ENCODE measurements at places on chromosomes 12 and 14.

- no peak for DNase-seq
These were observed 316.1 kb upstream of the SEL1L start for GRCh38 chr14:81849714-81850113.

- DNase-seq: no peak
These were observed 225.0 kb upstream of the KITLG start for GRCh38 chr12:88805286-88805685.

- no peak for DNase-seq
These were observed 10.4 kb downstream of the GTSF1 start for GRCh38 chr12:54463034-54463433.

GRCh38 chr12:100624571-100624970, 51.1 kb downstream of the GAS2L3 start:
- no peak for DNase-seq

DNA sequence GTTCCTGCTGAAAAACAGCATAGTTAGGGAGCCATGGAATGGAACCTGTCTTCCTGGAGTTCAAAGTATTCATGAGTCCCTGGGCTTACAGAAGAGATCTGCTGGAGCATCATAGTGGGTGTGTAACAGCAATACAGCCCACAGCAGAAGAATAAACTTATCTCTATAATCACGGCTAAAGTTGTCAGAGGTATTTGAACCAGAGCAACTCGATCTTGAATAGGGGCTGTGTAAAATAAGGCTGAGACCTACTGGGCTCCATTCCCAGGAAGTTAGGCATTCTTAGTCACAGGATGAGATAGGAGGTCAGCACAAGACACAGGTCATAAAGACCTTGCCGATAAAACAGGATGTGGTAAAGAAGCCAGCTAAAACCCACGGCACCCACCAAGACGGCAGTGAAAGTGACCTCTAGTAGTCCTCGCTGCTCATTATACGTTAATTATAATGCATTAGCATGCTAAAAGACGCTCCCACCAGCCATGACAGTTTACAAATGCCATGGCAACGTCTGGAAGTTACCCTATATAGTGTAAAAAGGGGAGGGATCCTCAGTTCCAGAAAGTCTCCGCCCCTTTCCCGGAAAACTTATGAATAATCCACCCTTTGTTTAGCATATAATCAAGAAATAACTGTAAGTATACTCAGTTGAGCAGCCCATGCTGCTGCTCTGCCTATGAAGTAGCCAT, 223.4 kb downstream of the PCNX1 start:
- no peak for DNase-seq

GRCh38 chr12:79933532-79934264, 1.2 kb downstream of the PPP1R12A start:
- no peak for DNase-seq

GRCh38 chr14:104800771-104801519, at the start of gene ZBTB42:
Gene ZBTB42, plus strand, starts transcription at chr14:104801101. Its CDS starts 97 bp downstream, at chr14:104801198.
- DNase-seq: peak; percentile 59

DNA sequence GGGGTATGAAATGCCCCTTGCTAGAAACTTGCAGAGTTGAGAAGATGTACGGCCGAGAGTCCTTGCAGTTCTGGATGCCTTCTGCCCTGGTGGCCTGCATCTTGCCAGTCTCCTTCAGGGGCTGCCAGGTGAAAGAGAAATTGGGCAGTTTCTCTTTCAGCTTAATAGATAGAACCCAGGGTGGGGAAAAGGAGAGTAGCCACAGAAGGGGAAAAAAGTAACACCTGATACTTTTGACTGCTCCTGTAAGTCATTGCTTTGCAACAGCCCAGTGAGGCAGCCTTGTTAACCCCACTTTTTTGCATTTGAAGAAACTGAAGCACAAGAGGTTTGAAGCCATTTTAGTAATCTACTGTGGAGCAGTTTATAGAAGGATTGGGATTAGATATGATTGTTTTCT, 27.6 kb downstream of the TDP1 start:
- DNase-seq: no peak

DNA sequence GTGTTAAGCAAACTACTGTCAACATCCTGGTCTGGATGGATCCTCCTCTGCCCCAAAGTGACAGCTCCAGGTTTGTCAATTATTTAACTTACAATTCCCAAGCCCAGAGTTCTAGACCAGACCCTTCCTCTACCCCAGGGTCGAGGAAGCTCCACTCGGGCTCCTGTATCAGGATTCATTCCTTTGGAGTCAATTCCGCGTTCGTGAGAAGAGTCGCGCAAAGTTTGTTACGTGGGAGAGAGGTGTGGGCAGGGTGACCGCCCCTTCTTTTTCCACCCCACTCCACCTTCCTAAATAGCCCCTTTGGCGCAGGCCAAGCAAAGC, 479 bp downstream of the SEL1L start:
- no peak for DNase-seq

DNA sequence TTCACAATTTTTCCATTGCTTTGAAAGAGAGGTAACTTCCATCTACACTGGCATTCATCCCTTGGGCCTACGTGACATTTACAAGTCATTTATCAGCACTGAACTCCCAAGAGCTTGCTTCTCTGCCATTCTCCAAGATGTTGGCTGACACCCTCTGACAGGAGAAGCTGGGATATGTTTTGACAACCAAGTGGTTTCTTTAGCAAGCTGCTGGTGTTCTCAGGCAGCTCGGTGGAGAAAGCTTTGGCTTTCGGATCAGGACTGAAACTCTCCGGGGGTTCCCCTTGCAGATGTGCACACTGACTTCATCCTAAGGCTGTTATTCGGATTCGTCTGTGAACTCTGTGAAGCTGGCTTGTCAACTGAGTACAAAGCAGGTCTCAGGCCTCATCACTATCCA, 15.7 kb downstream of the KCNA5 start:
- no peak for DNase-seq

GRCh38 chr14:68878908-68879307, 86.0 kb upstream of the ZFP36L1 start:
- DNase-seq: no peak

GRCh38 chr12:41769810-41770209, 374.9 kb downstream of the GXYLT1 start:
- no peak for DNase-seq

DNA sequence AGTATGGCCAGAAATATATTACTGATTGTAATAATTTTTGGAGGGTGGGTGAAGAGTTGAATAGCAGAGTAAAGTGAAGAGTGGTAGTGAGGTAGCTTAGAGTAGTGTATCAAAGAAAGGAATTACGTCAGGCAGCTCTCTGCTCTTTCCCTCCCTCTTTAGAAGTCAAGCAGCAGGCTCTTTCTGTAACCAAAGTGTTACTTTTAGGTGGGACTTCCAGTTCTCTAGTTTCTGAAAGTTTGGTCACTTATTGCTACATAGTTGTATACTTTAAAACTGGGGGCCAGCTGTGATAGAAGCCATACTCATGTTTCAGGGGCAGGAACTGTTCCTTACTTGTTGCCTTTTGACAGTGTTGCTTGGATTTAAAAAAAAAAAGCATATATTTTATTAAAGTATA, 30.6 kb downstream of the ATF7IP start:
- peak; percentile 60 for DNase-seq

DNA sequence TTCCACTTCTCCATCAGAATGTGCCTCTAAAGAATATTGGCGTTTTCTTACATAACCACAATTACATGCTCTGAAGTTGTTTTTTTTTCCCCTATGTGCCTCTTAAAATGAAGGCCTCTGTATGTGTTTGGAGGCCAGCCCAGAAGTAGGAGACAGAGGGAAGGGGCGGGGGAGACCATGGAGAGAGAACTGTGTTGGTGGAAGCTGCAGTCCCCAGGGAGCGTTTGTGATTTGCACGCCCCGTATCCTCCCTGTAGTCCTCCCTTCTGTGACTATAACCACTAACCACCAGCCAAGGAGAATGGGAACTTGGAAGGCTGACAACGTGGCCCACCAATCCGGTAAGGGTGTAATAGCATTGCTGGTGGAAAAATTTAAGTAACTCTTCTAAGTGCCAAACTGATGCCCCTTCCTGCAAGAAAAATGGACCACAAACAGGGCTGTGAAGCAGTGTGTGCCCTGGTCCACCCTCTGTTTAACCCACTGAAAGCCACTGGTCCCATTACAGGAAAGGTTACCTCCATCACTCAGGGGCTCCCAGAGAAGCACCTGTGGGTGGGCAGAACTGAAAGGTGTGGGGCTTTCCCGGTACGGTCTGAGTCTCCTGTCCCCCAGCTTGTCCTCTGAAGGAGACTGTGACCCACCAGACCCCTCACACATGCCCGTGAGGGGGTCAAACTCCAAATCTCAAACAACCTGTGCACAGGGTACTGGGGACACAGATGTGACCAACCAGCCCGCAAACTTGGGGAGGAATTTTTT, 36.8 kb downstream of the CCDC88C start:
- DNase-seq: no peak

- DNase-seq: no peak
These were observed 114.4 kb downstream of the SCN8A start for GRCh38 chr12:51705450-51705849.

GRCh38 chr12:55698965-55699364, 8.7 kb downstream of the ITGA7 start:
- DNase-seq: no peak

- DNase-seq: no peak
These were observed 3.6 kb upstream of the CFAP73 start for GRCh38 chr12:113145720-113146551.

DNA sequence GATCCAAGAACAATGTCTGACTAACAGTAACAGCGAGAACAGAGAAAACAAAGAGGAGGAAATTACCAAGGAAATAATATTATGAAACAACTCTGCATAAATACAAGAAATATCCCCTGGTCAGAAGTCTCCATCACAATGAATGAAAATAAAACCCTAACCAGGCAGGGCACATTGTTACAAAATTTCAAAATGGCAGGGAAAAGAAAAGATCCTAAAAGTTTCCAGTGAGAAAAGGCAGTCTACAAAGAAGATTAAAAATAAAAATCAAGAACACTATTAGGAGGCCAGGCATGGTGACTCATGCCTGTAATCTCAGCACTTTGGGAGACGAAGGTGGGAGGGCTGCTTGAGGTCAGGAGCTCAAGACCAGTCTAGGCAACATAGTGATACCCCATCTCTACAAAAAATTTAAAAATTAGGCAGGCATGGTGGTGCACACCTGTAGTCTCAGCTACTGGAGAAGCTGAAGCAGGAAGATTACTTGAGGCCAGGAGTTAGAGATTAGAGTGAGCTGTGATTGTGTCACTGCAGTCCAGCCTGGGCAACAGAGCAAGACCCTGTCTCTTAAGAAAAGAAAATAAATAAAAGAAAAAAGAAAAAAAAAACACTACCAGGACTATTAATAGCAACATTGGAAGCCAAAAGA, 47.8 kb downstream of the FERMT2 start:
- no peak for DNase-seq

- DNase-seq: no peak
These were observed 69.0 kb upstream of the DUSP6 start for GRCh38 chr12:89421092-89421835.

- no peak for DNase-seq
These were observed 981 bp downstream of the VTI1B start for GRCh38 chr14:67673451-67673850.

GRCh38 chr14:82047777-82048470, 514.3 kb upstream of the SEL1L start:
- no peak for DNase-seq

- no peak for DNase-seq
These were observed 47.7 kb upstream of the GRIP1 start for GRCh38 chr12:66726556-66726955.

DNA sequence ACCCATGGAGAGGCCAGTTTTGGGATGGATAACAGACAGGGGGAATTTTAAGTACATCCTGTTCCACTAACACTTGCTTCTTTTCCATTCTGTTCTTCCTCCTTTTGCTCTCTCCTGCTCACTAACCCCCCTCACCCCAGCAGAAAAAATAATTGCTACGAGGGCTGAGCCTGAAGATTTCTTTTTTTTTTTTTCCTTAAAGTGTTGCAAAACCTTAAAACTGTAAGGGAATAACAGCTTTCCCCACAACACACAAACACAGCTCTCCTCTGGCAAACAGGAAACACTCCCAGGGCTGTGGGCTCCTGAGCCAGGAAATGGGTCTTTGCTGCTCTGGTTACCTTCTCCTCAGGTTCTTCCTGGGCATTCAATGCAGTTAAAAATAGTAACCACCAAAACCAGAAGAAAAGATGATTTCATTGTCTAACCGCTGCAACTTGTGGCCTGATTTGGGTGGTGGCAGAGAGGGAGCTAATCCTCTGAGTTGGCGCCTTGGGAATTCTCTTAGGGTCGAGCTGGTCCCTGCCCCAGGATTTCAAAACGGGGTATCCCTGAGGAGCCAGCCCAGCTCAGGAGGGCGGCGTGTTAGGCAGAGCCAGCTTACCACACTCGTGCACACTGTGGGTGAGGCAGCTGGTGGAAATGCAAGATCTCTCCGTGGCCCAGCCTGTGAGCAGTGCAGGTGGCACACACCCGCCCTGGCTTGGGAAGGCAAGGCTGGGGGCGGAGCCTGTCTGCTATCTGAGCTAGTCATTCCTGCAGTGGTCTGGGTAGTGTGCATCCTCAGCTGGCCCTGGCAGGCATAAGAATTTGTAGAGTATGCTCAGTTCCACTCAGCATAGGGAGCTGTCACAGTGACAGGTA, 17.1 kb upstream of the EMP1 start:
- DNase-seq: peak; percentile 38

GRCh38 chr12:92995258-92995903, 66.3 kb upstream of the EEA1 start:
- no peak for DNase-seq

- no peak for DNase-seq
These were observed 2.3 kb downstream of the TBX5 start for GRCh38 chr12:114403690-114404066.

GRCh38 chr14:70139384-70139783, 49.4 kb downstream of the SLC8A3 start:
- DNase-seq: no peak

DNA sequence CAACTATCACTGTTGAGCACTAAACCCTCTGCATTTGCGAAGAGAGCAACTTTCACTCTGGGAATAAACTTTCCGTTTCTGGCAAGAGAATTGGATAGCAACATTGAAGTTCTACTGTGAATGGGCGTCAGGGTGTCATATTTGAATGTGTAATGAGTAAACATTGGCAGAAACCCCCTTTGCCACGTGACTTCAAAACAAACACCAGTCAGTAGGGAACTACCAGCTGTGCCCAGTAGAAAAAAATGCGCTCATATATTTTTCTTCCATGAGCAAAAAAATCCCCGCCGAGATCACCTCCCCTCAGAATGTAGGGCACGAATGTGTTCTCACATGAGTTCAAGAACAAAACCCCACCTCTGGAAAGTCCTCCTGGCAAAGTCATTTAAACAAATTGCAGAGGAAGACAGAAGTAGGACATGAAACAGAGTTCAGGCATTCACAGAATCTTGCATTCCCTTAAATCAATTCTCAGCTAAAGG, 80.6 kb downstream of the BTG1 start:
- peak; percentile 34 for DNase-seq

DNA sequence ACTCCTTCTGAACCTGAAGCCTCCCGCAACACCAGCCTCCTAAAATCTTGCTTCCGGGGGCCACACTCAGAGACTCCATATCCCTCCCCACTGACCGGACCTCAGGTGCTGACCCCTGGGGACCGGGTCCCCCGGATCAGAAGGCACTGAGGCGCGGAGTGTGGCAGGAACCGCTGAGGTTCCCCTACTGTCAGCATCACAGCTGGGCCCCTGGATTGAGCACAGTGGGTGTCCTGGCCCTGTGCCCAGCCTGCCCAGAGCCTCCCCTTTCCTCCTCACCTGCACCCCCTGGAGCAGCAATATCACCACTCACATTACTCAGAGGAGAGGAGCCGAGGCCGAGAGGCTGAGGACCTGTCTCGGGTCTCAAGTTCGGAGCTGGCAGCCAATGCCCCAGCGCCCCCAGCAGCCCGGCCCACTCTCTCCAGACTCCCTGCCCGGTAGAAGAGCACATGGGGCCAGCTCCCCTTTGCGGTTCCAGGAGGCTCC, 101.2 kb upstream of the EIF5 start:
- no peak for DNase-seq
